ENCODE measurements at places on chromosomes 7 and 10. TPM values are rescaled to one million over a fixed set of nuclear protein-coding genes. Genes with fewer than 3 reads are reported as not detected.

Gene C10orf67
- total RNA-seq, result not detected

Gene KCNH2
- total RNA-seq, result 0.08 TPM

Gene PAX4
- not detected for total RNA-seq

Gene SYPL1
- total RNA-seq, result 27.4 TPM

Gene INHBA
- total RNA-seq, result 14.9 TPM

Gene CRHR2
- total RNA-seq, result not detected

Gene CALHM1
- total RNA-seq, result not detected

Gene PLEKHS1
- not detected for total RNA-seq

Gene CALD1
- total RNA-seq, result 510 TPM

Gene FAM237B
- total RNA-seq, result not detected

Gene ANKRD30A
- not detected for total RNA-seq

Gene THSD7A
- 0.38 TPM for total RNA-seq

Gene COL13A1
- 4.0 TPM for total RNA-seq

Gene MRPS24
- total RNA-seq, result 98.8 TPM

Gene LIPN
- not detected for total RNA-seq

Gene LHFPL3
- not detected for total RNA-seq

Gene AKR1C1
- total RNA-seq, result 139 TPM

Gene TMEM236
- not detected for total RNA-seq

Gene ZNF438
- 1.8 TPM for total RNA-seq

Gene MORN4
- total RNA-seq, result 4.2 TPM

Gene ADAMTS14
- 1.5 TPM for total RNA-seq

Gene RBP4
- total RNA-seq, result 0.23 TPM

Gene CCDC146
- total RNA-seq, result 0.75 TPM

Gene ADAM12
- 56.4 TPM for total RNA-seq

Gene CLDN4
- 0.23 TPM for total RNA-seq
